Activated CD4-positive, alpha-beta T cell treated with anti-CD3 and anti-CD28 coated beads for 4 hours (primary cell): ENCODE measurements at places on chromosomes 6 and 20.

GRCh38 chr6:139152892-139153271 lies 18.0 kb downstream of the HECA start:
- DNase-seq, result no peak

DNA sequence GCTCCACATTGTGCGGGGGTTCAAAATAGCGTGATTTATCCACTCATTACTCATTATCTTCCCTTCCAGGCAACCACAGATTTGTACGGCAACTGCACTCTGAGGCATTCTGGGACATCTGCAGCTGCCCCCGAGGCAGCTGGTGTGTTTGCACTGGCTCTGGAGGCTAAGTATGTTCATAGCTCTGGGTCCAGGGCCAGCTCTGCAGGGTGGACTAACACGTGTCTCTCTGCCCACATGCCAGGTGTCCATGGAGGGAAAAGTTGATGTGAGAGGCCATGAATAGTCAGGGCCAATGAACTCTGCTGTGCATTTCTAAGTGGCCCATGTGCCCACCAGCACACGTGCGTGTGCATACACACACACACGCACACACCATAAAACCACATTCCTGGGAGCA lies 74.9 kb downstream of the BFSP1 start:
- DNase-seq, result no peak

GRCh38 chr6:99790679-99791078 lies 184.0 kb downstream of the PRDM13 start:
- DNase-seq, result no peak

DNA sequence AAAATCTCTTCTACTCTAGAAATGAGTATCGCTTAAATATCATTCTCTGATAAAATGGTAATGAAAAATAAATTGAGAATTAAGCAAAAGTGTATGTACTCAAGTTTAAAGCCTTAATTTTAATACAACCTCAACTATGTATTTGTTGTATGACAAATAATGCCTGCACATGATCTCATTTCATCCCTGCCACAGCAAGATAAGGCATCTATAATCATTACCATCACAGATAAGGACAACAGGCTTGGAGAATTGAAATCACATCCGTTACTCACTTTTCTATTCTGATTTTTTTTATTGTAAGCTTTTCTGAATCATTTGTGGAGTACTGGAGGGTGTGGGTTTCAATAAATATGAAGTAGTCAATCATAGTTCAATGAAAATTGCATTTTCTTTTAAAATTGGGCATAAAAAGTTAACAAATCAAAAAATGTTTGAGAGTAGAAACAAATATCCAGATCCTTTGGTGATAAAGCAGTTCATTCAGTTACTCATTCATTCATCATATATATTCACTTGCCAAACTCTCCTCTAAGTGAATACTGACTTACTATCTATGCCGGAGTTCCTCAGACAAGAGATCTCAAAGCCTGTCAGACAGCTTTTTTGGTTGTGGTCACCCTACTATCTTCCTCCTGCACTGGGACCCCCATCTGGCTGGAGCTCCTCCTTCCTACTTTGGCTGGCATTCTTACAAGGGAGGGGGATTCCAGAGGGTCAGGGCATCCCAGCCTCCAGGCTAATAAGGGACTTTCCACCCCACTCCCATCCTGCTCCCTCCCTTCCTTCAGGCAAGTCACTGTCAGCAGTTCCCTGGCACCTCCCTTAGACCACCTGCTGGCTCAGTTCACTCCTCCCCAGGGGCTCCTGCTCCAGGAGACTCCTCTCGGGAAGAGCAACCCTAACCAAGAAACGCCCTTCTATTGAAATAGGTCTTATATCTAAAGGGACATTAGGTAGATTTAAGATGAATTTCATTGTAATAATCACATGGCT lies 118.6 kb downstream of the OGFRL1 start:
- DNase-seq, result no peak

DNA sequence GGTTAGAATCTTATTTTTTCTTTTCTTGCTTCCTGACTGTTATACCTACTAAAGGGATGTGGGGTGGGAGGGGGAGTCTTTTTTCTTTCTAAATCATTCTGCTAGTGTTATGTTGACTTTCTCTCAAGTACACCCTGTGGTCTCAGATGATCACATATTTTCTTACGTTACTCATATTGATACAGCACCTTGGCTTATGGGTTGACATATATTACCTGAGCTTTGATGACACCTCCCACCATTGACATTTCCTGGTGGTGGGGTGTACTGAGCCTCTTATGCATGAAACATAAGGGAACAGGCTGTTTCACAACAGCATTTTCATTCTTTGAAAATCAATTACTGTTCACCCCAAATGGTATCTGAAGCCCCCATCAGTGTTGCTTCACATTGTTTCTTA lies 169.8 kb downstream of the MMS22L start:
- no peak for DNase-seq

GRCh38 chr6:157911786-157912185 lies 69.9 kb upstream of the SYNJ2 start:
- DNase-seq, result no peak

DNA sequence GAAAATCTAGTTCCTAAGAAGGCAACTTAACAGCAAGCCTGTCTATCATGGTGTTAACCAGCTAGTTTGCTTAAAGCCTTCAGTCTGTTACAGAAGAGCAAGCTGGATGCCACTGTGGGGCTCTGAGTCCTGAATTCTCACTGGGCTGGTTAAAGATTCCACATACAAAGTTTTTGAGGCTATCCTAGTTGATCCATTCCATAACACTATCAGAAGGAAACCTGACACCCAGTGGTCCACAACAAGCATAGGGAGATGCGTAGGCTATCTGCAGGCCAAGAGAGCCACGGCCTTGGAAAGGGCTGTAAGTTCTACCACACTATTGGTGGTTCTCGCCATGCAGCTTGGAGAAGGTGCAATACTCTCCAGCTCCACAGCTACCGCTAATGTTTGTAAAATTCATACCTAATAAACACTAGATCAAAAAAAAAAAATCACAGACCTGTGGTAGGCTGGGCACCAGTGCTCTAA lies 420 bp upstream of the MCCD1 start:
- DNase-seq, result no peak

DNA sequence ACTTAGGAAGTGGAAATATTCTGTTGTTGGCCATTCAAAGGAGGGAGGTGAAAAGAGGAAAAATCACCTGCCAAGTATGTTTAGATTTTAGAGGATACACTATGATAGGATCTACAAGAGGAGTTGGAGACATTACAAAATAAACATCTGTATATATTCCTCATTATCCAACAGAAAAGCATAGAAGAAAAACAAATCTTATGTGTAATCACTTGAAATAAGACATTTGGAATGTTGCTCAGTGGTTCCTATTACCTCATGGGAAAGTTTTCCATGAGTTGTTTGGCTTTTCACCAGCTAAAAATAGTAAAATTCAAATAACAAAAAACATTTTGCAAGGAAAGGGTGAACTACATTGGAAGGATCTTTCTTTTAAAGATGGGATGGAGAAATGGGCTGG lies 76.7 kb upstream of the CARMIL1 start:
- no peak for DNase-seq
